T-helper 2 cell treated with Interferon-gamma antibody and Interleukin-4, amounts not matched to agents 5 μg/mL and 100 μg/mL, for 36 hours (primary cell): ENCODE measurements at places on chromosomes 7 and 10.

GRCh38 chr7:66145400-66146104 lies 30.9 kb downstream of the CRCP start:
- H3K27ac ChIP-seq = no peak overlapping the region
- peaks cover 14% of the 10 kb centered on the region for H3K4me1 ChIP-seq
- H3K36me3 ChIP-seq = peaks cover 50% of the 10 kb centered on the region
- H3K4me3 ChIP-seq = no peak overlapping the region

- DNase-seq = no peak
- no peak overlapping the region for H3K4me3 ChIP-seq
- H3K36me3 ChIP-seq = no peaks in the 10 kb centered on the region
- H3K4me1 ChIP-seq = peaks cover 3% of the 10 kb centered on the region
- peaks cover 34% of the 10 kb centered on the region for H3K27me3 ChIP-seq
- no peak overlapping the region for H3K27ac ChIP-seq
Observed at GRCh38 chr10:11533328-11533781, 78.1 kb downstream of the USP6NL start.

DNA sequence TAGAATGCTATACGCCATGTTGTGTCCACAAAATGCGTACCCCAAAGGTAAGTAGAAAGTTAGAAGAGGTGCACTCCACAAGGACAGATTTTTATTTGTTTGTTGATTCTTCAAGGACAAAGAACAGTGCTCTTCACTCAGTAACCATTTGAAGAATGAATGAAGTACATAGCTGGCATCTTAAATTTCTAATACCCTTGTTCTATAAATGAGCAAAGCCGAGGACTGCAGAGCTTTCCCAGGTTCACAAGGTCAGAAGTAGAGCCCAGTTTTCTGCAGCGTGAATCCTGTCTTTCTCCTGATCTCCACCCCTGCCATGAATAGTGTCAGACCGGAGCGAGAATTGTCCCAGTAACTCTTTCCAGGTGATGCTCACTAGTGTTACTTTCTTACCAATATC lies 9.5 kb downstream of the HECW1 start:
- no peaks in the 10 kb centered on the region for H3K4me1 ChIP-seq
- no peaks in the 10 kb centered on the region for H3K36me3 ChIP-seq
- no peak for DNase-seq
- peaks cover 18% of the 10 kb centered on the region for H3K27me3 ChIP-seq
- H3K4me3 ChIP-seq = no peak overlapping the region

DNA sequence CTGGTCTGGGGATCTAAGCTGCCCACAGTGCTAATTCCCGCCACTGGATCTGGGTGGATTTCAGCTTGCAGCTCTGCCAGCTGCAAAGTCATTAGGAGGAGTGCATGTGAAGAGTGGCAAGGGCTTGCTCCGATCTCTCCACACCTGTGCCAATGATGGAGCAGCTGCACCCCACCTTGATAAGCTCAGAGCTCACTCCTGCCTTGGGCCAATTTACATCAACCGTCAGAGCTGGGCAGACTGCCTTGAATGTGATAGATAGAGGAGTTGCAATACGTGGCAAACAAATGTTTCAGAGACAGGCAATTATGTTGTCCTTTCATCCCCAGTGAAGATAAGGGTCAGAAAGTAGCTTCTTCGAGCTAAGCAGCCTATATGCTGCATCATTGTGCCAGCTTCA lies 379.9 kb downstream of the SH2D4B start:
- no peaks in the 10 kb centered on the region for H3K27me3 ChIP-seq
- no peak for DNase-seq
- no peak overlapping the region for H3K4me3 ChIP-seq
- no peaks in the 10 kb centered on the region for H3K4me1 ChIP-seq

DNA sequence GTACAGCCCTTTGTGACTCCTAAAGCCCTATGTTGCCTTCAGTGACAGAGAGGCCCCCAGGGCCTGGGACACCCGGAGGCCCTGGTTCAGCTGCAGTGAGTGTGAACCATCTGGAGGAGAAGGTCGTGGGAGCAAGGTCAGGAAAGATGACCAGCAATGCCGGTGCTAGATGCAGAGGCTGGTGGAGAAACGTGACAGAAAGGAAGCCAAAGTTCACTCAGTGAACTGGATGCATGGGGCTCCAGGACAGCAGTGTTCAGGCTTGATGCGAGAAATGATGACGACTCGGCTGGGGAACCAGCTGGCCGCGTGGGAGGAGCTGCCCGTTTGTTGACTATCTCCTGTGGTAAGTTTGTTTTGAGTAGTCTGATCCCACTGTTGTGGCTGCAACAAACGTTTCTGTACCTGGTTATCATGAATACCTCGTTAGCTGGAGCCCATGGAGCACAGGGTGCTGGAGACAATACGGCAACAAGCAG lies 54.1 kb upstream of the MKRN1 start:
- H3K27me3 ChIP-seq = peaks cover 11% of the 10 kb centered on the region
- H3K4me1 ChIP-seq = no peaks in the 10 kb centered on the region
- no peak for DNase-seq
- H3K27ac ChIP-seq = no peak overlapping the region
- no peaks in the 10 kb centered on the region for H3K36me3 ChIP-seq

DNA sequence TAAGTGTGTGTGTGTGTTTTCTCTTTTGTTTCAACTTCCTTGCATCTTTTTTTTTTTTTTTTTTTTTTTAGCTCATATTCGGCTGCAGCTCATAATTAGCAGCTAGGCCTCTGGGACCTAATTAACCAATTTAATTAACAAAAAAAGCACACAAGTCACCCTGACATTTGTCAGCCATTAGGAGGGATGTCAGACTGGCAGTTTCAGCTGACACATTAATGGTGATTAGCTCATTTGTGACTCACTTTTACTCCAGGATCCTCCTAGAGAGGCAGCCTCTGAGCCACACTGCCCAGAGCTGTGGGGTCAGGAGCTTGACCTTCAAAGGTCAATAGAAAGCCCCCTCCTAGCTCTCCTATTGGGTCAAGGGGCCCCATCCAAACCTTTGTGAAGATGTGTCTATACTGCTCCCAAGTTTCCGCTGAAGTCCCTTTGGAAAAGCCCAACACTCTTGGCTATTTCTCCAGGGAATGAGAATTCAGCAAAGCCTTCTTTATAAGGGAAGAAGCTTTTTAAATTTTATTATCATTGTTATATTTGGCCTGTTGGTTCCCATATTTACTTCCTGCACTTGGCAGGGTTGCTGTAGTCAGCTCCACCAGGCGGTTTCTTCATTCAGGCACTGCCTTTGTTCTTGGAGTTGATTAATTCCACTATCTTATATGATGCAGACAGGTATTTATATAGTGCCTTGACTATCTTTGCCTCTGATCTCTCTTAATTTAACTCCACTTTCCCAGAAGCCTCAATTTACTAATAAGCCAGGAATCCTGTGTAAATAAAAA lies 109.5 kb upstream of the HABP2 start:
- H3K27me3 ChIP-seq = no peaks in the 10 kb centered on the region
- DNase-seq = no peak
- no peak overlapping the region for H3K4me3 ChIP-seq
- no peaks in the 10 kb centered on the region for H3K4me1 ChIP-seq

- peaks cover 8% of the 10 kb centered on the region for H3K4me1 ChIP-seq
- no peak overlapping the region for H3K27ac ChIP-seq
- peaks cover 88% of the 10 kb centered on the region for H3K27me3 ChIP-seq
- no peaks in the 10 kb centered on the region for H3K36me3 ChIP-seq
- DNase-seq = no peak
- H3K4me3 ChIP-seq = no peak overlapping the region
Observed at GRCh38 chr10:69574571-69574978, 1.4 kb upstream of the NEUROG3 start.

- H3K36me3 ChIP-seq = no peaks in the 10 kb centered on the region
- H3K27me3 ChIP-seq = no peaks in the 10 kb centered on the region
- H3K4me3 ChIP-seq = no peak overlapping the region
- H3K27ac ChIP-seq = no peak overlapping the region
- no peaks in the 10 kb centered on the region for H3K4me1 ChIP-seq
Observed at GRCh38 chr7:90681336-90682022, 85.4 kb downstream of the CDK14 start.

- H3K4me1 ChIP-seq = peaks cover 2% of the 10 kb centered on the region
- H3K36me3 ChIP-seq = peaks cover 16% of the 10 kb centered on the region
- H3K27ac ChIP-seq = no peak overlapping the region
Observed at GRCh38 chr10:96850825-96851224, 18.7 kb downstream of the LCOR start.

DNA sequence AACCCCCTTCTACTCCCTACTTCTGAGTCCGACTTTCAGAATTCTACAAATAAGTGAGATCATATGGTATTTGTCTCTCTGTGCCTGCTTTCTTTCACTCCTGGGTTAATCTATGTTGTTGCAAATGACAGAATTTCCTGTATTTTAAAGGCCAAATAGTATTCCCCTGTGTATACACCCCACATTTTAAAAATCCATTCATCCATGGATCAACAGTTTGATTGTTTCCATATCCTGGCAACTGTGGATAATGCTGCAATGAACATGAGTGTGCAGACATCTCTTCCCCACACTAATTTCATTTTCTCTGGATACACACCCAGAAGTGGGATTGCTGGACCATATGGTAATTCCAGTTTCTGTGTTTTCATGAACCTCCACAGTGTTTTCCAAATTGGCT lies 225.8 kb upstream of the TCERG1L start:
- H3K27me3 ChIP-seq = no peaks in the 10 kb centered on the region
- DNase-seq = no peak
- no peak overlapping the region for H3K27ac ChIP-seq
- no peak overlapping the region for H3K4me3 ChIP-seq

DNA sequence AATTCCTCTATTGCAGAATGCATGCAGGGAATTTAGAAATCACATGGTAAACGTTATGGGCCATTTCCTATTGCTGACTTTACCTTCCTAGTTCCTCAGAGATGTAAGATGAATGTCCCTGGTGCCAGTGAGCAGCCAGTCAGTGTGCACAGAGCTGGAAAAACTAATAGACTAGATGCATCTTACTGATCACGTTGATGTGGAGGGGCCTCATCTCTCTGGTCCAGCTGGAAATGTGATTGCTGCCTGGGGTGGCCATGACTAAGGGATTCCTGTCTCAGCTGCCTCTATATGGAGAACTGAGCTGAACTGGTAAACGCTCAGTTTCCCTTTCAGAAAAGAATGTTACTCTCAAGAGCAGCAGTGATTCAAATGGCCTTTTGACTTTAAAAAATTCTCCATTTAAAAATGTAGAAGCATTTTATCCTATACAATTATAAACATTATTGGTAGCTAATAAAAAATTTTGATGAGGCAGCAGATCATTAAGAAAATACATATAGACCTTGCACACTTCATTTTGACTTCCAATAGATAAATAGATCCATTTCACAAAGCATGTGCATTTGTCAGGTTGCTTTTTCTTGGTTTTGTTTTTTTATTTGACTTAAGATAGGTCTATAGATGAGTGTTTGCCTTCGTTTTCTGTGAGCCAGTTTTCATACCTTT lies 80.5 kb upstream of the INSYN2A start:
- H3K4me1 ChIP-seq = no peaks in the 10 kb centered on the region
- no peaks in the 10 kb centered on the region for H3K36me3 ChIP-seq
- DNase-seq = no peak
- peaks cover 26% of the 10 kb centered on the region for H3K27me3 ChIP-seq
- no peak overlapping the region for H3K4me3 ChIP-seq

DNA sequence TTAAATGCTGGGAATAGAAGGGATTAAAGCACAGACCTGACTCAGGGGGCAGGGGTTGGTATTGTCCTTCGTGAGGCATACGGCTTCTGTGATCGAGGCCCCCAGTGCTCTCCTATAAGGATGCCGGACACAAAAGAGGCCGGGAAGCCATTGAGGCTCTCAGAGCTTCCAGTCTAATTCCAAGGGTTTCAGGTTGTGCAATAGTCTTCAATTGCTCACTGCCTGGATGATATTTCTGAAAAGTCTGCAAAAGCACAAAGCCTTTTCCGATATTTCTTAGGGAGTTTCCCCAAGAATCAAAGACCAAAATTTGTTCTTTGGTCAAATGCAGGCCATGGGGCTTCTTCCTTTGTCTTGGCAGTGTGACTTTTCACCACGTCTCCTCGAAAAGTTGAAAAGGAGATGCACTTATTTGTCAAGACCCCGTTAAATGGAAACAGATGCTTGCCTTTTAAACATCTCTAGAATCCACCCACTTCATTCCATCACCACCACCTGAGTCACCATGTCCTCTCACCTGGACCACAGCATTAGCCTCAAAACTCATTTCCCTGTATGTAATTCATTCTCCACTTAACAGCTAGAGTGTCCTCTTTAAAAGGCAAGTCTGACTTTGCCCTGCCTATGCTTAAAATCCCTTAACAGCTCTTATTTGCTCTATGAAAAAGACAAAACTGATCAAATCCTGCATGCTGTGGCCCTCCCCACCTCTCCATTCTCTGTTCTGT lies 134.8 kb upstream of the NAMPT start:
- H3K27me3 ChIP-seq = no peaks in the 10 kb centered on the region
- peaks cover 28% of the 10 kb centered on the region for H3K4me1 ChIP-seq
- no peak overlapping the region for H3K4me3 ChIP-seq
- no peak overlapping the region for H3K27ac ChIP-seq
- peaks cover 5% of the 10 kb centered on the region for H3K36me3 ChIP-seq
- DNase-seq = peak; percentile 31

DNA sequence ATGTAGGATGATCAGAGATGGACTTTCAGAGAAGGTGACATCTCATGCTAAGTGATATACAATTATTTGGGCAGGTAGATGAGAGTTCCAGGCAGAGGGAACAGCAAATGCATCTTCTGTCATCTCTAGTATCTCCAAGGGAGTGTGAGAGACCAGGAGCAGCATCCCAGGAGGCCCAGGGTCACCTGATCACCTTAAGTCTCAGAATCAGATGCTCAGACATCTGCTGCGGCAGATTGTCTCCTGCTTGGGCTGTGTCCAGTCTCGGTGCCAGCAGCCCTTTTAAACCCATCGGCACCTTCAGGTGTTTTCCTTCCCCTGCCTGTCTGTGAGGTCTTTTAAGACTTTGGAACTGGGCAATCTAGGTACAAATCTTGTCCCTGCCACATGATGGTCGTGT lies 690.6 kb downstream of the LRMDA start:
- no peaks in the 10 kb centered on the region for H3K36me3 ChIP-seq
- no peak for DNase-seq
- no peaks in the 10 kb centered on the region for H3K27me3 ChIP-seq
- no peak overlapping the region for H3K4me3 ChIP-seq

- H3K4me3 ChIP-seq = no peak overlapping the region
- no peaks in the 10 kb centered on the region for H3K4me1 ChIP-seq
- H3K27ac ChIP-seq = no peak overlapping the region
- H3K27me3 ChIP-seq = peaks cover 4% of the 10 kb centered on the region
- no peaks in the 10 kb centered on the region for H3K36me3 ChIP-seq
Observed at GRCh38 chr7:143452495-143452894, 9.2 kb downstream of the TAS2R60 start.

DNA sequence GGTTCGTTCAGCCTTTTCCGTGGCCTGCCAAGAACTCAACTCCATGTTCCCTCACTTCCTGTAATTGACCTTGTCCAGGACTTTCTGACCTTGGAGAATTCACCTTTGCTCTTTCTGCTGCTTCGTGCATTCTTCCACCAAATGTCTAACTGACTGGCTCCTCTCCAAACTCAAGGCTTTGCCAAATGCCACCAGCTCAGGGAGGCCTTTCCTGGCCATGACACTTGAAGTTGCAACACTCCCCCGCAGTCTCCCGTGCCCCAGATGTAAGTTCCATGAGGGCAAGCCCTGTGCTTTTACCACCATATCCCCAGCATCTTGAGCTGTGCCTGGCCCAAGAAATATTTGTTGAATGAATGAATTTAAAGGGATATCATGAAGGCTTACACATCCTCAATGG lies 238.4 kb downstream of the ARHGAP21 start:
- no peaks in the 10 kb centered on the region for H3K27me3 ChIP-seq
- DNase-seq = no peak
- H3K4me1 ChIP-seq = peaks cover 5% of the 10 kb centered on the region
- no peaks in the 10 kb centered on the region for H3K36me3 ChIP-seq
- H3K4me3 ChIP-seq = no peak overlapping the region
- no peak overlapping the region for H3K27ac ChIP-seq

GRCh38 chr10:73855413-73855812 lies 18.9 kb downstream of the CAMK2G start:
- H3K4me3 ChIP-seq = no peak overlapping the region
- peaks cover 67% of the 10 kb centered on the region for H3K36me3 ChIP-seq
- DNase-seq = no peak
